ENCODE measurements at places on chromosomes 4 and X.

GRCh38 chrX:23786268-23786815, 3.4 kb downstream of the SAT1 start:
- no peak for DNase-seq

DNA sequence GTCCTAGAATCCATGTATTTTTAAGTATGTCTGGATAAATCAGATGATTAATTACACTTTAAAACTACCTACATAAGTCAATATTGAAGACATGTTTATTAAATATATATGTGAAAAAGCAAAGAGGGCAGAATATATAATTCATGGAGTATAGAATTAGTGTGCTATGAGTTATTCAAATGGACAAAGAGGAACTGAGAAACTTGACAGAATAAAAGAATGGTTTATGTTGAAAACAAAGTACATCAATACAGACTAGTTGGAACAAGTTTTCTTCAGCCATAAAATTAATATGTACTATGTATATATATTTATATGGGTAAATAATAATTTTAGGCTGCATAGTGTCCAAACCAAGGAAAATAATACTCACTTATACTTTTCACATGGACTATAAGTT, 173.5 kb downstream of the NPFFR2 start:
- no peak for DNase-seq

GRCh38 chr4:3254302-3255131, 5.6 kb downstream of the MSANTD1 start:
- DNase-seq: no peak

DNA sequence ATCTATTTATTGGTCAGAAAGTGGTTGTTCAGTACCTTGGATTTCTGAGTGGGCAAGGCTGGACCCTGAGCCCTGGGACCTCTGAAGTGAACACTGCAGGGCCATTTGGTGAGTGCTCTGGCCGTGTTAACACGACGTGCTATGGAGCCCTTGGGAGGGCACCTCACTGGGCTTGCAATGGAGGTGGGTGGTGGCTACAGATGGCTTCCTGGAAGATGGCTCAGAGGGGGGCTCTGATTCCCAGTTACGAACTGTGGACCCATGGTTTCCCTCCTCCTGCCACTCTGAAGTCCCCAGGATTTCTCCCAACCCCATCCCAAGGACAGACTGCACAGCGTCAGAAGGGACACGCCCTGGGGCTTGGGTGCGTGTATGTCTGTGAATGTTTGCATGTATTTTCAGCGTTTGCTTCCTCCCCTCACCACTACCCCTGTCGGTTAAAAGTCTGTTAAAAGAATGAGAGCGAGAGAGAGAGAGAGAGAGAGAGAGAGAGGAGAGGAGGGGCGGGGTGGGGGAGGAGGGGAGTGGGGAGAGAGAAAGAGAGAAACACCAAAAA, 3.7 kb upstream of the RHOH start:
- no peak for DNase-seq

GRCh38 chr4:172736046-172736445, 432.6 kb upstream of the GALNT7 start:
- DNase-seq: no peak
